SJCRH30 (cell line): ENCODE measurements at places on chromosomes 3 and 15. TPM values are rescaled to one million over a fixed set of nuclear protein-coding genes. Genes with fewer than 3 reads are reported as not detected.

CCDC33 gene
- total RNA-seq, result 0.38 and 1.2 TPM in 2 replicates

OR5H15 gene
- total RNA-seq, result not detected in 2 replicates

ZNF717 gene
- 6.9 and 9.3 TPM in 2 replicates for total RNA-seq

DNA sequence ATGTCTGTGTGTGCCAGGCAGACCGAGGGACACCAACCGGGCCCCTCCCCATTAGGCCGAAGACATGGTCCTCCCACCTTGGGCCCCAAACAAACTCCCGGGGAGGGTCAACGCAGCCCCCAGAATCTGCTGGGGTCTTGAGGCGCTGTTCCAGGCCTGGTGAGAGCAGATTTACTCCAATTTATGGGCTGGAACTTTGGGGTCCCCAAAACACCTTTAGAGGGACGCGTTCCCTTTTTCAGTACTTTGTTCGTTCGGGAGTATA is 2.4 kb downstream of the GATA2 start:
- DNase-seq, result no peak
- peaks cover 8% of the 10 kb centered on the region for H3K36me3 ChIP-seq
- H3K27me3 ChIP-seq, result no peaks in the 10 kb centered on the region
- peaks cover 5% of the 10 kb centered on the region for H3K4me1 ChIP-seq

DNA sequence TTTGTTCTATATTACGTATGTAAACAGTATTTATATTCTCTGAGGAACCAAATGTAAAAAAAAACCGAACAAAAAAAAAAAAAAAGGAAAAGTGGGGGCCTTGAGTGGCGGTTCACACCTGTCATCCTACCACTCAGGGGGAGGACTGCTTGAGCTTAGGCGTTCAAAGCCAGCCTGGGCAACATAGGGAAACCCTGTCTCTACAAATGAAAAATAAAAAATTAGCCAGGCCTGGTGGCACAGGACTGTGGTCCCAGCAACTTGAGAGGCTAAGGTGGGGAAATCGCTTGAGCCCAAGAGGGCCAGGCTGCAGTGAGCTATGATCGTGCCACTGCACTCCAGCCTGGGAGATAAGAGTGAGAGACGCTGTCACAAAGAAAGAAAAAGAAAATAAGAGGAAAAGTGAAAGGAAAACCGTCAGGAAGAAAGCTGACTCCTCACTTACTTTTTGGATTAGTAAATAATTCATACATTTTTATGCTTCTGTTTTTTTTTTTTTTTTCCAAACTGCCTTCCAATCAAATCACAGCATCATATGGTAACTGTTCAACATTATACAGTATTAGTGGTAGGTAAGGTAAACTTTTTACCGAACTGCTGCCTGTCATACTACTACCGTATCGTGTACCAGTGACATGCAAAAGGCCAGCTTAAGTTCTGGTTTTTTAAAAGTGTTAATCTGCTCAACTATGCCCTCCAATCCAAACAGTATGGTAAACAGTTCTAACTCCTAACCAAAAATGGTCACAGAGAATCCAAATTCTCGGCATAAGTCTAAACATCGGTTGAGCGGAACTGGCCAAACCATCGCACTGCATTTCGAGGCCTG is 1.2 kb downstream of the PHC3 start:
- peaks cover 22% of the 10 kb centered on the region for H3K36me3 ChIP-seq
- H3K27me3 ChIP-seq, result no peaks in the 10 kb centered on the region
- peak overlapping the region; percentile 95 for H3K4me3 ChIP-seq
- H3K27ac ChIP-seq, result peak overlapping the region; percentile 81

GRCh38 chr15:87634361-87634760 is 622.2 kb downstream of the NTRK3 start:
- H3K36me3 ChIP-seq, result no peaks in the 10 kb centered on the region
- H3K4me3 ChIP-seq, result no peak overlapping the region
- H3K27me3 ChIP-seq, result no peaks in the 10 kb centered on the region

DNA sequence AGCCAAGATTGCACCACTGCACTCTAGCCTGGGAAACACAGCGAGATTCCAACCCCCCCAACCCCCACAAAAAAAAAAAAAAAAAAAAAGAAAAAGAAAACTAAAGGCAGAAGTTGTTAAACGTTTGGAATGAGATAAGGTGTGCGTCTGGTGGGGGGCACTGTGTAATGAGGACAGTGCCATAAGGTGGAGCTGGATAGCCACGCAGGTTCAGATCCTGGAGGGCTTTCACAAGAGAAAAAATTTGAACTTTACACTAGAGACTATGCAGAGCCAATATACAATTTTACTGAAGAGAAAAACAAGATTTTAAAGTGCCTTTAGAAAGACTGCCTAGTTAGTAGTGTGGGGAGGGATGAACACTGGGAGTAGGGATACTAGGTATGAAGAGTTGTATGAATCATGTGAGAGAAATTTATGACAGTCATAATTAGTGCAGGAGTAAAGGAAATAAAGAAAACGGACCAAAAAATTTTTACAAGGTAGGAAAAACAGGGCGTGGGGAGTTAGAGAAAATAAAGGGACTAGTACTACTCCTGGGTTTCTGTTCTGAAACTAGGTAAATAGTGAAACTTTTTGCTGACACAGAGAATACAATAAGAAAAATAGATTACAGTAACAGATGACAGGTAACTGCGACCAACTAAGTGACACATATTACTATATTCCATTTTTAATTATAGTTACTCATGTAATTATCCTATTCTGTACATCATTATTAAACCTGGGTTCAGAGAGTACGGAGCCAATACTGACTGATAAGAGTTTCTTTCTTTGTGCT is 108.1 kb downstream of the PEAK1 start:
- H3K27ac ChIP-seq, result no peak overlapping the region
- no peaks in the 10 kb centered on the region for H3K27me3 ChIP-seq
- H3K4me3 ChIP-seq, result no peak overlapping the region

DNA sequence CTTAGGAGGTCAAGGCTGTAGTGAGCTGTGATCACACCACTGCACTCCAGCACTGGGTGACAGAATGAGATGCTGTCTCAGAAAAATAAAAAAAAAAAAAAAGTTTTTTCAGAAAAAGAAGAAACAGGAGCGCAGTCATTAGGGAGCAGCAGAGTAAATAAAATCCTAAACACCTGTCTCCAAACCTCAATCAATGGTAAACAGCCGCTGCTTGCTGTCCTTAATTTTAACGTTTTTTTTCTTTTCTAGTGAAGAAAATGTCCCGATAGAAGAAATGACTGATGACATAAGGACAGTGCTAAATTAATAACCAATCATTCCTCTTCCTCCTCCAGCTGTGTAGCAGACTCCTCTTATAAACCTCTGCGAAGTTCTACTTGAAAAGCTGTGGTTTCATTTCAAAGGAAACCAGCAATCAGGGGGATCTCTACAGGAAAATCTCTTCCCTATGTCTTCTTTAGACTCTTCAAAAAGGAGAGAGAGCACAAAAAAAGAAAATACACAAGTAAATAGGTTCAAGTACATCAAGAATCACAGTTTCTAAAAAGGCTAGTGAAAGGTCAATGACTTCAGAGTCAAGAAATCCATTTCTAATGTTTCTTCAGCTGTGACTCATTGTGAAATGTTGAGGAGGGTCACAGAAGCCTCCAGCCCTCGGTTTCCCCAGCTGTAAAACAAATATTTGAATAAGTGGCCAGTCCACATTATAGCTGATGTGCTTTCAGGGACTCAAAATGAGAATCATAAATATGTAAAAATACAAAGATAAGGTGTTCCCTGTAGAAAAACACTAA is 127.6 kb downstream of the TMCO5A start:
- peaks cover 15% of the 10 kb centered on the region for H3K4me1 ChIP-seq
- peak overlapping the region; percentile 47 for H3K27ac ChIP-seq
- H3K27me3 ChIP-seq, result no peaks in the 10 kb centered on the region
- DNase-seq, result peak; percentile 8
- H3K36me3 ChIP-seq, result no peaks in the 10 kb centered on the region
- peak overlapping the region; percentile 16 for H3K4me3 ChIP-seq

DNA sequence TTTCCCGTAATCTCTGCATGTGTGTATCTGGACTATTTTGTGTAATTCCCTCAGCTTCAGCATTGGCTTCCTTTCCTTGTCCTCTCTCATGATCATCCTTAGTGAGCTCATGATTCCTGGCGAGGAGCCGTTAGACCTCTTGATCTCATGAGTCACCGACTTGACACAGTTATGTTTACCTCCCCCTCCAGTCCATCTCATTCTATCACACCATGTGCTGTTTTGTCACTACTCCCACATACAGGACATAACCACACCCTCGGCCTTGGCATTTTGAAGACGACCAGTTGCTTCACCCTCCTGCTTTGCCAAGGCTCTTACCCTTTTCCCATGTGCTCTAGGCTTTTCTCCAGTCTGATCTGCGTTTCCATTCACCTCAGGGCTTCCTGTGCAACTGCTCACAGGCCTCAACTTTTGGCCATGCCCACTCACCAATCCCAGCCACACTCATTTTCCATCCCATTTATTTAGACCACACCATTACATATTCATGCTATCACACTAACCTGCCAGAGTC is 41.5 kb downstream of the CP start:
- peaks cover 2% of the 10 kb centered on the region for H3K4me1 ChIP-seq
- peaks cover 5% of the 10 kb centered on the region; the same call in 1 of the 2 replicates for H3K36me3 ChIP-seq

DNA sequence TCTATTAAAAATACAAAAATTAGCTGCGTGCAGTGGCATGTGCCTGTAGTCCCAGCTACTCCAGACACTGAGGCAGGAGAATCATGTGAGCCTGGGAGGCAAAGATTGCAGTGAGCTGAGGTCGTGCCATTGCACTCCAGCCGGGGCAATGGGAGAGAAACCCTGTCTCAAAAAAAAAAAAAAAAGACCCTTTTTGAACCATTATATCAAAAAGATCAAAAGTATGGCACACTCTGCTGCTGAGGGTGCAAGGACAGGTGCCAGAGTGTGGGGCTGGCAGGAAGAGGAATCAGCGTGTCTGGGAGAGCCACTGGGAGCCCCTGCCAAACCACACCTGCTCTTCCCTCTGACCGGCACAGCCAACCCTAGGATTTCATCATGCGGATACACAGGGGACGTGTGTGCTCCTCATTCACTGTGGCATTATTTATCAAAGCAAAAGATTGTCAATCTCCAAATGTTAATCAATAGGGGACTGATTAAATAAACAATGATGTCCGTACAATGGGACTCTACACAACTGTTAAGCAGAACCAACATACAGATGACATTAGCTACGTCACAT is 147.3 kb upstream of the TLE3 start:
- peak; percentile 18 for DNase-seq
- no peak overlapping the region for H3K4me3 ChIP-seq
- H3K27ac ChIP-seq, result no peak overlapping the region
- H3K36me3 ChIP-seq, result no peaks in the 10 kb centered on the region
- no peaks in the 10 kb centered on the region for H3K27me3 ChIP-seq
